AG09319 (cell line): ENCODE measurements at places on chromosomes 12 and 14.
A peak's percentile ranks its signal among the peaks of the same experiment; 100 is the strongest.

DNA sequence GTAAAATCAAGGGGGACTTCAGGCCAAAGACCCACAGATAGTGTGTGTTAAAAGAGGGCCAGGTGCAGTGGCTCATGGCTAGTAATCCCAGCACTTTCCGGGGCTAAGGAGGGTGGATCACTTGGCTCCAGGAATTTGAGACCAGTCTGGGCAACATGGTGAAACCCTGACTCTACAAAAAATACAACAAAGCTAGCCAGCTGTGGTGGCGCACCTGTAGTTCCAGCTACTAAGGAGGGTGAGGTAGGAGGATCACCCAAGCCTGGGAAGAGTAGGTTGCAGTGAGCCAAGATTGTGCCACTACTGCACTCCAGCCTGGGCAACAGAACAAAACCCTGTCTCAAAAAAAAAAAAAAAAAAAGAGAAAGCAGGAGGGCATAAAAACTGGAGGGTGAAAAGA is 8.5 kb downstream of the VCPKMT start:
- no peak for DNase-seq

GRCh38 chr14:97458661-97459579 is 661.7 kb downstream of the VRK1 start:
- DNase-seq, result no peak

- DNase-seq, result no peak
These were observed 372.7 kb downstream of the IPO8 start for GRCh38 chr12:30323008-30323407.

DNA sequence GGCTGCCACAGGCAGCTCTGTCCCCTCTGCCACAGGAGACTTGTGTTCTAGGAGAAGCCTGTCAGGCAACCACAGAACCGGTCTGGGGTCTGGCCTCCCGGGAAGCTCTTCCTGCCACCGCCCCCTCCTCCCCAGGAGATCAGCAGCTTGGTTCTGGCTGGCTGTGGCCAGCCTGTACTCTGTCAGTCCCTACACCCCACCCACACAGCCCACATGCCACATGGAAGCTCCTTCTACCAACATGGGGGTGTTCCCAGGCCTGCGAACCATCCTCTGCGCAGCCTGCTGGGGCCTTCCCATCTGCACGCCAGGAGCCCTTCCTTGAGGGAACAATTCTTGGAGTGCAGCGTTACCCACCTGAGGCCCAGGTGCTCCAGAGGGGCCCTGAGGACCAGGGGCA is 16.8 kb downstream of the TMEM106C start:
- DNase-seq, result no peak

DNA sequence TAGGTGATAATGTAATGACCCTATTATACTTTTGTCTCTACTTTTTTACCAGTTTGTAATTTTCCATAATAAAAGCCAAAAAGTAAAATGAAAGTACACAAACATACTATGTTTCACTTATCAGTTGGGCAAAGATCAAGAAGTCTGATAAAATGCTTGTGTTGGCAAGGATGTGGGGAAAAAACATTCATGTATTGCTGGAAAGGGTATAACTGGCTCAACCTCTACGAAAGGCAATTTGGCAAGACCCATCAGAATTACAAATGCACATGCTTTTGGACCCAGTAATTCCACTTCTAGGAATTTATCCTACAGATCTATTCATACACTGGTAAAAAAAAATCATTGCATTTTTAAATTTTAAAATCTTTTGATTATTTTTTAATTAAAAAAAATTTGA is 68.0 kb downstream of the SPTB start:
- DNase-seq, result no peak

GRCh38 chr14:76497550-76498462 is 121.9 kb downstream of the ESRRB start:
- no peak for DNase-seq

GRCh38 chr12:57630891-57631433 is 2.0 kb downstream of the B4GALNT1 start:
- DNase-seq, result no peak

GRCh38 chr14:99012703-99013102 is 259.3 kb downstream of the BCL11B start:
- DNase-seq, result no peak

- no peak for DNase-seq
These were observed 979 bp downstream of the DDX54 start for GRCh38 chr12:113184098-113184899.

DNA sequence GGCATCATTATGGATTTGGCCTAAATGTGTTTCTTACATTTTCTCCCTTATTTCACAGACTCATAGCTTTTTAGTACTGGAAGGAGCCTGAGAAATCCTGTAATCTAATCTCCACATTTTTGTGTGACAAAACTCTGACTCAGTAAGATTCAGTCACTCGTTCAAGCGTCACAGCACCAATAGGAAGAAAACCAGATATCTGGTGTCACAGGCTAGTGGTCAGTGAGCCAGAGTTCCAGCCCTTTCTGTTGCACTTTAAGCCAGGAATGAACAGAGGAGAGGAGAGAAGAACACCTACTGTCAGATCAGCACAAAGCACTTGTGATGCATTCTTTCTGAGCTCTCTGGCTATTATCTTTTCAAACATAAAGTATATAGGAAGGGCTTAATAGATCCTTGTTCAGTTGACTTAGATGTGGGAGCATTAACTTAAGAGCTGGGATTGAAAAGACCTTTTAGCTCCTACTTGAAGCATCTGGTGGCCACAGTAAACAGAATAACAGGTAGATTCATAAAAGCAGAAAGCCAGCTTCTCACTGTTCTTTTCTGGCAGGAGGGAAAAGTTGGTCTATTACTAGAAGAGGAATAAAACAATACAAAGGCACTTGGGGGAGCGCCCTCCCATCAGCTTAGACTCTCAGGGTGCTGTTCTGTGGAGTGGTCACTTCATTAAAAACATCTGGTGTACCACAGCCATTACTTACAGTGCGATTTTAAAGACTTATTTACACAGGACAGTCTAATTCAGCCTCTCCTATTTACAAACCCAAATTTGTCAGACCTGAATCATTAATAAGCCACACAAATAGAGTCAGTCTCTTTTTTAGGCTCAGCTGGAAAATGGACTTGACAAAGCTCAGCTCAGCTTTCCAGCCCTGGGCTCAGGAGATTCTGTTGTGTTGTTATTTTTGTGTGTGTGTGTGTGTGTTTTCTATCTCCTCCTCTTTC is 12.2 kb upstream of the NID2 start:
- peak; percentile 78 for DNase-seq
